ENCODE measurements at places on chromosomes 7 and 10.
A peak's percentile ranks its signal among the peaks of the same experiment; 100 is the strongest.

GRCh38 chr7:39547336-39547735 is 18.9 kb upstream of the YAE1 start:
- no peak for DNase-seq

- DNase-seq, result no peak
These were observed 67.5 kb upstream of the EFCAB10 start for GRCh38 chr7:105648561-105649401.

- DNase-seq, result no peak
These were observed 150.3 kb upstream of the NRP1 start for GRCh38 chr10:33484787-33485186.

DNA sequence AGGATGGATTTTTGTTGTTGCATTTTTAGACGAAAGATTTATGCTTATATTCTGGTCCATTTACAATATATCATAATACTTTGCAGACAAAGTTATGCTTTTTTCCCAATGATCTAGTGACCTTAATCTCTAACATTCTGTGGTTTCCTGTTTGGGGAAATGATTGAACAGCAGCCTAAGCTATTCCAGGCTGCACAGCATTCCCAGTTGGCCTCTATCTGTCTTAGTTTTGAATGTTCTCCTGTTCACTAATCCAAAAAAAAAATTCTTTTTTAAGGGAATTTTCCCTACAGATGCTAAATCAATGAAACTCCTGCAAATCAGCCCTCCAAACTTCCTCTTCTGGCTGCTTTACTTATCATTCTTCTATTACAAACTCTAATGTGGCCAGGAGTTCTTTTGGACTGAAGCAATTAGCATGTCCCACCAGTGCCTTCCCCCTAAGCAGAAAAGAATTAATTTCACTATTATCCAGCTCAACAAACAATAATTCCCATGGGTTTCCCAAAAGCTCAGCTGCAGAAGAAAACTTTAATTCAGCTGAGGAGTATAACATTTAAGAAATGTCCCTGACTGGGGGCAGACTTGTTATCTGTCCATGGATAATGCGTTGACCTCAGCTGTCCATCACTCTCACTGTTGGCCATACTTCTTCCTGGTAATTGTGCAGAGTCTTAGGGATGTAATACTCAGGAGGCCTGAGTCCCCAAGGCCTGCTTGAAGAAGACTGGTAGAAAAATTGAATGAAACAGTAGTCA is 81.9 kb upstream of the TRIL start:
- no peak for DNase-seq

GRCh38 chr7:99601656-99602310 is 3.7 kb downstream of the TMEM225B start:
- DNase-seq, result no peak

DNA sequence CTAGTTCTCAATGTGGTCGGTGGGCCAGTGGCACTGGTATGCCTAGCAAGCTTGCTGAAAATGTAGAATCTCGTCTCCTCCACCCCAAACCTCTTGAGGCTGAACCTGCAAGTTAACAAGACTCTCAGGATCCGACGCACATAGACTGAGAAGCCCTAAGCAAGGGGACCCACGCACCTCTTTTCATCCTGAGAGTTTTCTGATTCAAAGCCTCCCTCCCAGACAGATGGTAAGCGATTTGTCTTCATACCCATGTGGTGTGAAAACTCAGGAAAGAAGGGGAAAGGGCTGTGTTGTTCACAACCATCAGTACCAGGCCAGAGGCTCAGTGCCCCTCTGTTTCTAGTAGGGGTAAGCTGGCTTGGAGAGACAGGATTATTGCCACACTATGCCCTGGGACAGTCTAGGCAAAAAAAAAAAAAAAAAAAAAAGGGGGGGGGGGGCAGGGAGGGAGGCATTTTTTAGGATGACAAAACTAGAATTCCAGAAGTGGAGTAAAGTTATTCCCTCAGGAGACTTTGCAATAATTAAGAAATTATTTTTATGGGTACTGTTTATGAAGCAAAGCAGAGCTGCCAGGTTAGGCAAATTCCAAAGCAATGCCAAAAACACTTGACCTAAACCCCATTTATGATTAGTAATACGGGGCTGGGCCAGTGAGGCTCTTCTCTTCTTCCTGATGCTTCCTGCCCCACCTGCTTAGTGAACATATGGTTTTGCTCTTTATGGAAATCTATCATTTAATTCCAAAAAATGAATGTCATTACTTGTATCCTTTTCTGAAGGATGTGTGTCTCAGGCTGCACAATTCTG is 117.6 kb upstream of the PDLIM1 start:
- no peak for DNase-seq

DNA sequence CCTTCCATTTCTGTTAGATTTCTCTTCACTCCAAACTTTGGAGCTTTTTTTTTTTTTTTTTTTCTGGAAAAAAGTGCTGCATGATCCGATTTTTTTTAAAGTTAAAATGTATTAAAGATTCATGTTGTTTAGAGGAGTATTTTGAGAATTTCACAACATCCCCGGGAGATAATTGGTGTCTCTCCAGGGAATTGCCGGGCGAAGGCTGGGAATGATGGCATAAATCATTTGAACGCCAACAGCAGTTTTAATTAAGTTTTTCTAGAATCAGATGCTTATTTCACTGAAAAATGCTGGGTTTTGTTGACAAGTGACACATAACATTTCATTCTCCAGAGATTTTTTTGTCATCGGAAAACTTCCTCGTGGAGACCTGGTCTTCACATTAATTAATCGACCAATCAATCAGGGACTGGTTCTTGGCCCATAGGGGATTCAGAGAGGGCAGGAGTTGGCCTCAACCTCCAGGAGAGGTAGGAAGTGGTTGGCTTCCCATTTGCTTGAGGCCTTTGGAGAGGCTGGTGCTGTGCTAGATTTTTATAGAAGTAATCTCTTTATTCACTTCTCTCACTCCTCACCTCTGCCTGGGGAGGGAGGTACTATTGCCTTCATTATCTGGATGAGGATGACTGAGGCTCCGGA is 439.4 kb downstream of the TYW1 start:
- no peak for DNase-seq

- no peak for DNase-seq
These were observed 15.1 kb downstream of the SNX10 start for GRCh38 chr7:26306790-26307189.

DNA sequence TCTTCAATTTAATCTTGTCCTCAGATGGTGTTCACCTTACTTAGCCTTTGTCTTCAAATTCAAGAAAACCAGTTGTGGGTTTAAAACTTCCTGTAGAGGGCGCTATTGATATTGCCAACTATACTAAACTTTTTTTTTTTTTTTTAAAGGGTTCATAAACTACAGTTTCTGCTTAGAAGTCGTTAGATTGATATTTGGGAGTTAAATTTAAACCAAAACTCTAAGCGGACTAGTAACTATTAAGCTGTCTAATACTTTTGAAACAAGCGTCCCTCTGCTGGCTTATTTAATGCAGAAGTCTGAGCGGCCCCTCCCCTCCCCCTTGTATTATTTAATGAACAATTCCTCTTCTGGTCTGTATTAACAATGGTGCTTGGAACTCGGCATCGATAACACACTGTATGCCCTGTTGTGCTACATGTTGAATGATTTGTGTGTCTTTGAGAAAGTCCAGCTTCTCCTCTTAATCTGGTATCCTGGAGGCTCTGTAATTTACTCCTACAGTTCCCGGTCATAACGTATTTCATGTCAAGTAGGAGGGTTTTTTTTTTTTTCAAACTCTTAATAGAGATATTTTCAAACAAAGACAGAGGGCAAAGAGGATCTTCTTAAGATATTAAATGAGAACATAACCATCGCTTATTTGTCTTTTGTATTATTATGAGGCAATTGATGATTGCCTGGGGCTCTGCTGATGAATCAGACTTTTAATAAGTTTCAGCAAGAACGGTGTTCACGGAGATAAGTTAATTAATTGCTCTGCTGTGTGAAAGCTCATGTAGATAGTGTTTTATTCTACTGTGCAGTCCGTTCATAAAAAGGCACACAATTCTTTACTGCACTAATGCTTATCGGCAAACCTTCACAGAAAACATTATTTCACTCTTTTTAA is 22.6 kb upstream of the CREB5 start:
- DNase-seq, result no peak

DNA sequence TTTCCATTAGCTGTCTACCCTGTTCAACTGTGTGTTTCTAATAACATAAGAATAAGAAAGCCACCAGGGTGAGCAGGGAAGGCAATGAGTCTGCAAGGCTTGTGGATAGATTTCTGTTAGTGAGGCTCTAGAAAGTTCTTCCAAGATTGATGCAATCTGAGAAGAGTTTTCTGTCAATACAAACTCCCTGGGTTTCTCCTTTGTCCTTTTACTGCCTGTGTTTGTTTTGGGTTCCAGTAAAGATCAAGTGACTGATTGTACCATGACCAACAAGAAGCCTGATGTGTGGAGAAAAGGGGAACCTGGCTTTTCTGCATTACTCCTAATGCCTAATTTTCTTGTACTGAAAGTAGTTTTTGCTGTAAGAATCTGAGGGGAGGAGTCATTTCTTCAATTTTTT is 139.9 kb downstream of the CFTR start:
- no peak for DNase-seq

GRCh38 chr10:47318706-47319105 is 3.5 kb upstream of the GDF2 start:
- no peak for DNase-seq

GRCh38 chr10:49622426-49623425 is 8.9 kb downstream of the CHAT start:
- no peak for DNase-seq

GRCh38 chr7:128889121-128889520 is 21.4 kb downstream of the KCP start:
- DNase-seq, result no peak

DNA sequence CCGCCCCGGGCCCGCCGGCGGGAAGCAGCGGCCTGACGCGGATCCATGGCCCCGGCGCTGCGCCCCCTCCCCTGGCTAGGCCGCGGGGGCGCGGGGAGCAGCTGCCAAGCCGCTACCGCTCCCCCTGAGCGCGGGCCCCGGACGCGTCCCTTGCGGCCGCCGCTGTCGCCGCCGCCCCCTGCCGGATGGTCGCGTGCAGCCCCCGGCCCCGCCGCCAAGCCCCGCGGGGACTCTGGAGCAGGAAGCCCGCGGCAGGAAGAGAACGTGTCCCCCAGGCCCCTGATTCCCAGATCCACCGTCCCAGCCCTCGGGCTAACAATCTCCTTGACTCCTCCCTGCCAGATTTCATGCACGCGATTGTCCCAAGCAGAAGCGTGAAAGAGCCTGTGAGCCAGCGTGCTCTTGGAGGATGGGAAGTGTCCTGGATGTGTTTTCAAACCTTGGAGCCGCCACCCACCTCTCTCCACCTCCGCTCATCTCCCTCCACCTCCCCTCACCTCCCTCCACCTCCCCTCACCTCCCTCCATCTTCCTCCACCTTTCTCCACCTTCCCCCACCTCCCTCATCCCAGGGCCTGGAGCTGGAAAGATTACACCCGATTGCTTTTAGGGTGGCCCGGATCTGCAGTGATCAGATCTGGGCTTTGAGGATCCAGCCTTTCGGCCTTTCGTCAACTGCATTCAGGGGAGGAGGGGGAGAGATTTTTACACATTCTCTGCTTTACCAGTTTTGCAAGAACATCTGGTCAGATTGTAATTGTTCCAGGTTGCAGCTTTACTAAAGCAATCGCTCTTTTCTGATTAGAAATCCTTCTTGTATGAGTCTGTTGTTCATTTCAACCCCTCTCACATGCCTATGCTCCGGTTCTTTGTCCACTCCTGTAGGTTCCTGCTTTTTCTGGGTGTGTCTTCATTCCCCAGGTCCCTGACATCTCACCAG is 570 bp upstream of the PRTFDC1 start:
- peak; percentile 67 for DNase-seq

DNA sequence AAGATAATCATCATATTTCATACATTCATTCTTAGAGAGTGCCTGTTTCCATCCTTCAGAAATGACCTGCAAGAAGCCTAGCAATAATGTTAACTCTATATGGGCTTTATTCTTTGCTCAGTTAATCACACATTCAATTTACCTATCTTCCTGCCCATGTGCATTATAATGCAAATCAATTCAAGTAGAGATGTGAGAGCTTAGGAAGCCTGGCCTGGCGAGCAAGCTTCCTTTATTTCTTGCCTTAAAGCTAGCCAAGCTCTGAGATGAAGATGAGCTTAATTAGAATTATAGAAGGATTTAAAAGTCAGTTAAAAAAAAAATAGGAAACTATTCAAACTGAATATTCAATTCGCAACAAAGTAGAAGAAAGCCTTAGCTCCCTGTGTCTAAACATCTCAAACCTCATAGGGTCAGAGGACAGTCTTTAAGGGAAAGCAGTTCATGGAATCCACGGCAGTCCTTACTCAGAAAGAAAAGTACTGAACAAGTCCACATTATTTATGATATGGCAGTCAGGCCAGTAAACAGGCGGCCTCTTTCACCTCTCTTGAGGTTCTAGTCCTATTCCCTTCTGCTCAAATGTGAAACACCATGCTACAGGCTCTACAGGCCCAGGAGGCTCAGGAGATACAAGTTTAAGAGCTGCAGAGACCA is 214.1 kb downstream of the TFEC start:
- no peak for DNase-seq

DNA sequence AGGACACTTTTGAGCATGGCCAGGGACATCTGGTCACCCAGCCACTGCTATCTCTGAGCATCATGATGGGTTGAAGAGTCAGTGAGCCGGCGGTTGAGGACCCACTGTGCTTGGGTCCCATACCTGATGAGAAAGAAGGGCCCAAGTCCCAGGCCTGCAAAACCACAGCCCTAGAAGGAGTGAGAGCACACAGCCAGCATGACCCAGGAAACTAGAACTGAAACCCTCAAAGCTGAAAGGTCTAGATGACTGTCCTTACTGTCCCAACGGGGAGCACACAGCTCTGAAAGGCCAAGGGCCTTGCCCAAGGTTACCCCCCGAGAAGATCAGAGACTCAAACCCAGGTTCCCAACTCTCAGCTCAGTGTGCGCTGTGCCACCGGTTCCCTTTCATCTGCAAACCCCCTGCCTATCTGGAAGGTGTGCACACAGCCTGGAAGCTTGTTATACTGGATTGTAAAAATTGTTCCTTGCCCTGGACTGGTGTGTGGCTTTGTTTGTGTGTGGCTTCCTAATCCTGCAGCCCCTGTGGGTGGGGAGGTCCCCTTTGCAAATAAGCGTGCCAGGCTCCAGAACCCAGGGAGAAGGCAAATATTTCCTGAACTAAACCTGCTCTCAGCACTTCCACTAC is 22.6 kb upstream of the PSAP start:
- no peak for DNase-seq

- DNase-seq, result no peak
These were observed 438.1 kb downstream of the SUGCT start for GRCh38 chr7:40572810-40573465.

- DNase-seq, result no peak
These were observed 71.6 kb downstream of the INPP5A start for GRCh38 chr10:132609211-132609610.

- peak; percentile 40 for DNase-seq
These were observed 426 bp downstream of the SYPL1 start for GRCh38 chr7:106111655-106112117.

GRCh38 chr10:131946321-131946751 is 35.4 kb downstream of the BNIP3 start:
- DNase-seq, result no peak

GRCh38 chr7:2105917-2106316 is 126.8 kb downstream of the MAD1L1 start:
- no peak for DNase-seq
